Tongue (tissue), 3 donors: ENCODE measurements at places on chromosomes 11 and 22.
A peak's percentile ranks its signal among the peaks of the same experiment; 100 is the strongest.

DNA sequence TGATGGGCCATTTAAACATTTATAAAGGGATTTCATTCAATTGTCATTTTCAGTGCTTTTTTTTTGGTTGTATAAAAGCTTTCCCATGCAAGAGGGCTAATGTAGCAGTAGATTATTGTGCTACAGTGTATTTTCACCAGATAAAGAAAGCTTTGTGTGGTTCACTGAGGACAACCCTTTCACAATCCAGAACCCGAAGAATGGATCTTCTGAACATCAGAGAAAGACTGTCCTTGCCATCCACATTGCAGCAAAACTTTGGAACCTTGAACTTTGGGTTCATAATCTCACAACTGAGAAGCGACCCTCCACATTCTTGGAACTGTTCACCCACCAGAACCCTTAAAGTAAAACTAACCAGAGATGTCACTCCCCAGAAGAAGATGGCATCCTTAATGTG is 9.3 kb downstream of the APOBEC3H start:
- DNase-seq = no peak

DNA sequence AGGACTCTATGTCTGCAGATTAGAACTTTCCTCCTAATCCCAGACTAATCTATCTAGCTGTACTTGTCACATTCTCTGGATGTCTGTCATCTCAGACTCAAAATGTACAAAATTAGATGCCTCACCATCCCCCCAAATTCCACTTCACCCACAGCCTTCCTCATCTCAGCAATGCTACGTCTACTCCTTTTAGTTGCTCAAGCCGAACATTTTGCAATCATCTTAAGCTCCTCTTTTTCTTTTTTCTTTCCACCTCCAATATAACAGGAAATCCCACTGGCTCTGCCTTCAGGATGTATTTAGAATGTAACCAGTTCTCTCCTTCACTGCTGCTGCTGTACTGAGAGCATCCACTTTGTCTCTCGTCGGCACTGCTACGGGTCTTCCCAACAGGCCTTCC is 1091.8 kb downstream of the TBC1D22A start:
- DNase-seq = no peak

GRCh38 chr22:33024626-33025025 is 33.6 kb downstream of the SYN3 start:
- no peak for DNase-seq

- DNase-seq = no peak
These were observed 2.2 kb downstream of the PEX16 start for GRCh38 chr11:45915446-45915845.

DNA sequence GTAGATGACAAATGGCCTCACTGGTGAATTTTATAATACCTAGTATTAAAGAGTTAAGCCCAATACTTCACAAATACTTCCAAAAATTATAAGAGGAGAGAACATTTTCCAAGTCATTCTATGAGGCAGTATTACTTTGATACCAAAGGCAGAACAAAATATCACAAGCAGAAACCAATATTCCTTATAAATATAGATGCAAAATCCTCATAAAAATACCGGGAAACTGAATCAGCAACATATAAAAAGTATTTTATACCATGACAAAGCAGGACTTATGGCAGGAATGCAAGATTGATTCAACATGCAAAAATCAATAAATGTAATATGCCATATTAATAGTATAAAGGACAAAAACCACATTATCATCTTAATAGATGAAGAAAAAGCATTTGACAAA is 22.1 kb upstream of the AMPD3 start:
- DNase-seq = no peak

GRCh38 chr11:72048766-72049460 is 31.4 kb downstream of the NUMA1 start:
- DNase-seq = no peak

DNA sequence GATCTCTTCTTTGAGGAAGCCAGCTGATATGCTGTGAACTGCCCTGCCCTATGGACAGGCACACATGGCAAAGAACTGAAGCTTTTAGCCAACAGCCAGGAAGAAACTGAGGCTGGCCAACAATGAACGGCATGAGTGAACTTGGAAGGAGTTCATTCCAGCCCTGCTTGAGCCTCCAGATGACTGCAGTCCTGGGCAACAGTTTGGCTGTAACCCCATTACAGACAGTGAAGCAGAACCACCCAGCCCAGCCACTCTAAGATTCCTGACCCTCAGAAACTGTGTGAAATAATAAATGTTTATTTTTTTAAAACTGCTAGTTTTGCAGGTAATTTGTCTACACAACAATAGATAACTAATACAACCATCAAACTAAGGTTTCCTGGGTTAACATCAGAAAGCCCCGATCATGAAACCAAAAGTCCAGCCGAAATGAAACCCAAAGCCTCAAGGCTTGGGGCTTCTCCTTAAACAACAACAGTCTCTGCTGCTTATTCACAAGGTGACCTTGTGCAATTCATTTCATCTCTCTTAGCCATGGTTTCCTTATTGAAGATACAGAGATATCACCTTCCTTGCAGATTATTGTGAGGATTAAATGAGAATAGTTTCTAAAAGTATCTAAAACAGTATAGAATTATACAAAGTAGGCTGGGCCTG is 31.4 kb downstream of the PAK1 start:
- DNase-seq = no peak

DNA sequence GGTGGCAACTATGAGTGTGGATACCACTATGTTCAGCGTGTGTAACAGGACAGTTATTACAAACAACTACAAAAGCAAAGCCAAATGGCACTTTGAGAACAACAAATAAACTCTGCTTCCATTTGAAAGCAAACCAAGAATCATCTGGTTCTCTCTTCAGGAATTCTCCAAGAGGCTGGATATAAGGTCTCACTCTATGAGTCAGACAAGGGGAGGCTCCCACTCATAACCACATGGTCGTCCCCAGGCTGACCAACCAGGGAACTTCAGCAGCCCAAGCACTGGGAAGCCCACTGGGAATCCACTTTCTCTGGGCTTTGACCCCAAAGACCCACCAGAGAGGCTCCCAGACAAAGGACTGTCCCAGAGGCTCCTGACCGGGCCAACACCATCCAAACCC is 35.3 kb downstream of the DGCR2 start:
- DNase-seq = no peak

GRCh38 chr11:8060146-8060719 is 20.8 kb upstream of the TUB start:
- no peak for DNase-seq

DNA sequence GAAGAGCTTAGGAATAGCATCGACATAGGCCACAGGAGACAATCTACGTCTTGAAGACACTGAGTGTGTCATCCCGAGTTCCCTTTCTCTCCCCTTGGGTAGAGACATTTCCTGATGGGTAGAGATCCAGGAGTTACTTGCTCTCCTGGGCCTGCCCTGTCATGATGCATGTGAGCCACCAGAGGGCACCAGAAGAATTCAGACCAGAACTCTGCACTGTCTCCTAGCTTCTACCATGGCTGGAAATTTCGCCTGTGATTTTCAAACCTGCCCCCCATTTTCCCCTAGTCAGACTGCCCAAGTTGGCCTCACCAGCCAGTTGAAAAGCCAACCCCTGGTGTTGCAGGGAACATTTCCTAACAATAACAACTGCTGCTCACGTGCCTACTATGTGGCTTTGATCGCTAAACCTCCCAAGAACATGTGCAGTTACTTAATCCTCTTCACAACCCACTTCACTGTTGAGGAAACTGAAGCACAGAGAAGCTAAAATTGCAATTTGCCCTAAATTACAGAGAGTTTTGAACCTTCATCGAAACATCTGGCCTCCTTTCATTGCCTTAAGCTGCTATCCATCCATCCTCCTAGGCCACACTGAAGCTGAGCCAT is 47.2 kb downstream of the C11orf58 start:
- DNase-seq = peak; percentile 87

GRCh38 chr11:15976433-15977045 is 379.8 kb downstream of the SOX6 start:
- DNase-seq = no peak

DNA sequence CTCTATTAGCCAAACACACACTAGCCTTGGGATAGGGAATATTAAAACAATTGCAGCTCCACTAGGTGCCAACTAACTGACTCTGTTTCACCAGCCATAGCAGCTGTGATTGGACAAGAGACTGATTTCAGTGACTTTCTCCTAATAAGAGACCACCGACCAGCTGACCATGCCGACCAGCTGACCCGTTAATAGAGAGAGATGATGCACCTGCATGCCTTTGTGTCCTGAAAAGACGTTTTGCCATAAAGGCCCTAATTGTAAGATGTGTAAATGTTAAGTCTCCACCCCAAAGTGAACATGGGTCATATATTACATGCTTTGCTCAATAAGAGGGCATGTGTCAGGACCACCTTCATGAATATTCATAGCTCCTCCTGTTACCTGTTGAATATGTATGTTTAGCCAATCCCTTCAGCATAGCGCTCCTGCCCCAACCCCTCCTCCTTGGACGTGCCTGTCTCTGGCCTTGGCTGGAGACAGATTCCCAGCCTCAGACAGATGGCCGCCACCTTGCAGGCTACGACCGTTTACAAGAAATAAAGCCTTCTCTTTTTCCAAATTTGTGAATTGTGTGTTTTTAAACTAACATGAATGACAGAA is 1.3 kb upstream of the NADSYN1 start:
- no peak for DNase-seq

GRCh38 chr11:46295312-46296058 is 18.0 kb downstream of the CREB3L1 start:
- peak; percentile 93 for DNase-seq

DNA sequence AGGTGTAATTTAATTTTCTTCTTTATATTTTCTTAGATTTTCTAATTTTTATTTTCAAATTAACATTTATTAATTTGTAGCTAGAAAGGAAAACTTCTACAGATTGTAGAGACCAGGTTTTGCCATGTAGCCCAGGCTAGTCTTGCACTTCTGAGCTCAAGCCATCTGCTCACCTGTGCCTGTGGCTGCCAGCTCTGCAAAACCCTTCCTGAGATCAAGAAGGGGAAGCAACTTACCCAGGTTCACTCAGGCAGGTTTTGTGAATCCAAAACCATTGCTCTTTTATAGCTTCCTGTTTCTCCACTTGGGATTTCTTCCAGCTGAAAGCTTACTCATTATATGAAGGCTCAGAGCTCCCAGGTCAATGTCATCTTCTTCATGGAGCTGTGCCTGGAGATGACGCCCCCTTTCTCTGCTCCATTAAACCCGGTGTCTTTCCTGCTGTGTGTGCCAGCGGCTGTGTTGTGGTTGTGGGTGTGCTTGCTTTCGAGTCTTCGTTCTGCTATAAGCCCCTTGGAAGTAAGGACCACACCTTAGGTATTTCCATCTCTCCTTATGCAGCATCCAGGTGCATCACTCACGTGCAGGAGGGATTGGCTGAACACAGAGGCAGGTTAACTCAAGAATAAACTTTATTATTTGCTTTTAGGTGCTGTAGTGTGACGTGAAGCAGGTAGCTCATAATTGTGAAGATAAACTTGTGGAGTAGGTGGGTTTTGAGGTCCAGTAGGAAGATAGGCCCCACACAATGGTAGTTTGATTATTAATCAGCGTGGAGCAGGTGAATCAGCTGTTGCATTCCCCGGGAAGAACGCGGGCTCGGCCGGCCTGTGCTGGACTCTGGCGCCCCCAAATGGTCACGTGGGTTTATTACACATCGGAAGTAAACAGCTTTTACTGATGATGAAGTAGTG is 42.2 kb upstream of the INCENP start:
- DNase-seq = peak; percentile 82

GRCh38 chr22:17443405-17444203 is 74.3 kb downstream of the CECR2 start:
- no peak for DNase-seq

DNA sequence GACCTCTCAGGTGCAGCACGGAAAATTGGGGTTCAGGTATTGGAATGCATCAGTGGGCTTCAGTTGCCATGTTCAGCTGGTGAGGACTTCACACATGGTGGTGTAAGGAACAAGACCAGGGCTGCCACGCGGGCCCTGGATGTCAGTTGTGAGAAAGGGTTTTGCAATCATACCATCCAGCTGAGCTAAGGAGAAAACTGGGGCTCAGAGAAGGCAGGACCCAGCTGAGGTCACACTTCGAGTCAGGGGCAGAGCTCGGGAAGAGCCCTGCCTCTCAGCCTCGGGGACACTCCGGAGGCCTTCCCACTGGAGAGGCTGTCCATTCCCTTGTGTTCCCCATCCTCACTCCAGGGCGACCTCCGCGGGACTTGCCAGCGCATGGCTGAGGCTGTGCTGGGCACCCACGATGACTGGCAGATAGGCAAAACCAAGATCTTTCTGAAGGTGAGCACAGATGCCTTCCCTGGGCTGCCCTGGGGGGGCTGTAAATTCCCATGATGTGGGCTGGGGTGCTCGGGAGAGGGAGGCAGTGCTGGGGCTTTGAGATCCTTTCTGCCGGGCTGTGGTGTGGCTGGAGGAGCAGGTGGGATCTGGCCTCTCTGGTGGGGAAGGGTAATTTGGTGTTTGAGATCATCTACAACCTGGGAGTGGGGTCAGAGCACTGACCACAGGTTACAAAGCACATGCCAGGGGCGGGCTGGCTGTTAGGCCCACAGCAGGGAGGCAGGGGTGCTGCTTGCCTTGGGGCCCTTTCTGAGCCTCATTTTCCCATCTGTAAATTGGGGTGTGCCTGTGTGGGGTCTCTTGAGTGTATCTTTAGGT is 47.2 kb downstream of the MYO7A start:
- no peak for DNase-seq

- DNase-seq = no peak
These were observed 30.5 kb downstream of the RRM1 start for GRCh38 chr11:4125141-4125540.

- no peak for DNase-seq
These were observed 29.9 kb downstream of the RELT start for GRCh38 chr11:73406131-73406530.
